ENCODE measurements at places on chromosomes 6 and 20.

DNA sequence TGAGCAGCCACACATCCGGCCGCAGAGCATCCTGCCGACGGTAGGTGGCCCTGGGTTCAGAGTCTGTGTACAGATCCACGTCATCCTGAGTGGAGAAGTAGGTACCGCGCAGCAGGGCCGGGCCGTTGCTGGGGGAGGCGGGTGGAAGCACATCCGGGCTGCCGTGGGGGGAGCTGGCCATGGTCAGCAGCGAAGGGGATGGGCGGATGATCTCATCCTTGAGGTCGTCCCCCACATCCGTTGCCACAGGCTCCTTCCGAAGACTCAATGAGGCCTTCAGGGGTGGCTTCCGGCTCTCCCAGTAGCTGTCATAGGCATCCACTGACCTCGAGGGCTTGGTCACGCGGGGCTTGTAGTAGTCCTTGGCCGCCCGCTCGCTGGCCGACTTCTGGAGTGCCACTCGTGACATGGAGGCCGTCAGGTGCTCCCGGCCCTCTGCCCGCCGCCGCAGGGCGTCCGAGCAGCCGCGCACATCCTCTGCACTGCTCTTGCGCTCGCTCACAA is 9.2 kb downstream of the SPATA2 start:
- DNase-seq: no peak

DNA sequence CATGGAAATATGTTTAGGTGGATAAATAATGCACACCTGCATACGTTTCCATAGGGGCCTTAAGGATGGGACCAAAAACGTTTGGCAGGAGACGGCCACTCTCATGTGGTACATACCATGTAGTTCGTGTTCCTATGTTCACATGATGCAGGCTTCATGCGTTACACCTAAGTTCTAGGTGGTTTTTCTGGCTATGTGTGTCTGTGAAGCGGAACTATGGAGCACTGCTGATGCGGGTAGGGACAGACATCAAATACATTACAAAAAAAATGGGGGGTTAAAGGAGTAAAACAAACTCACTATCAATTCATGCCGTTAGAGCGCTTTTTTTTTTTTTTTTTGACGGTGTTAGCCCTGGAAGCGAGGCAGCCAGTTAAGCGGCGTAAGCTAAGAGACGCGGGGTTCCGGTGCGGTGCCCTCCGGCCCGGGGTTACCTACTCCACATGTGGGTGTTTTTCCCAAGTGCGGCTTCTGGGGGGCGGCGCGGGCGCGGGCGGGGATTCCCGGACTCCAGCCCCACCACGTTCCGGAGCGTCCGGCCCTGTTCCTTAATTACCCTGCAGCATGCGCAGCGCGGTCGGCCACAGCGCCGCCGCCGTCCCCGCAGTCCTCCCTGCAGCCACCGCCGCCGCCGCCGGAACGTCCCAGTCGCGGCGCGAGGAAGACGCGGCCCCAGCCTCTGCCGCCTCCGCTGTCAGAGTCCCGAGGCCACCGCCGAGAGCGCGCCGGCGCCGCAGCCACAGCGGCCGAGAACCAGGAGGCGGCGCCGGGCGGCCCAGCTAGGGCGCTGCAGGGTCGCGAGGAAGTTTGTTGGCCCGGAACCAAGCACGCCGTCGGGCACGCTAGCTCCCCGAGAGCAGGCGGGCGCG is 648 bp downstream of the COL19A1 start:
- no peak for DNase-seq

GRCh38 chr6:9634776-9635175 is 780.1 kb downstream of the TFAP2A start:
- DNase-seq: no peak

DNA sequence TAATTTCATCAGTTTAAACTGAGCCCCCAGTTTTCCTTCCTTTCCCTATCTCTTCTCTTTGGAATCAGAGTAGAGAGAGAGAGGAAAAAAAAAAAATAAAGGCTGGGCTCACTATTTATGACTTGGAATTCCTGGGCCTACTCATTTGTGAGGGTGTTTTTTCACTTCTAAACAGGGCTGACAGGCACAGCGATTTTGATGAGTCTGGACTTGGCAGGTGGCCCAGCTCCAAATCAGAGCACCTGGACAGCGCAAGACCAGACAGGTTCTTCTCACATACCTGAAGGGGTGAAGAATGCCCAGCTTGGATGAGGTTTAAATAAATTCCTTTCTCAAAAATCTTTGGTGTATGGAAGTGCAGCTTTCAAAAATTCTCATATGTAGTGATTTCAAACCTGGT is 122.2 kb downstream of the KIF13A start:
- no peak for DNase-seq

DNA sequence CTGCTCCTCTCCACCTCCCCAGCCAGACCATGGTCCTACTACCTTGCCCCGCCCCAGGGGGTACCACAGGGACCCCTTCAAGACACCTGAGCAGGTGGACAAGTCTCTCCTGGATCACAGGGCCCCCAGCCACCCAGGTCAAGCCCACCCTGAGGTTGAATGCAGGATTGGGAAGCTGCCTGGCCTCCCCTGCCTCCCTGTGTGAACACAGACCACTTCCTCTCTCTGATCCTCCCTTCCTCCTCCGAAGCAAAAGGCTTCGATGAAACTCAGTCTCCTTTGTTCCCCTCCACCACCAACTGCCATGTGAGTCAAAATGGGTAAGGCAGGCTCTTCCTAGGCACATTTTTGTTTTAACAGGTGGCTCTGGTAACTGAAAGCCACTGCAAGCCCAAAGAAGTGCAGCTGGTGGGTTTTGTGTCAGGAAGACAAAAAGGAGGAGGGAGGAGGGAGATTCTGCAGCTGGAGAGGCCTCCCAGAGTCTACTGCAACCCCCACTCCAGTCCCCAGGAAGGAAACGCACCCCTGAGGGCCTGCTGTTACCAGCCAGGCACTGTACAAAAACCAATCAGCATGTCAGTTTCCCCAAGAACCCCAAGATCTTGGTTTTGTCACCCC is 5.4 kb downstream of the ADA start:
- DNase-seq: peak; percentile 16

DNA sequence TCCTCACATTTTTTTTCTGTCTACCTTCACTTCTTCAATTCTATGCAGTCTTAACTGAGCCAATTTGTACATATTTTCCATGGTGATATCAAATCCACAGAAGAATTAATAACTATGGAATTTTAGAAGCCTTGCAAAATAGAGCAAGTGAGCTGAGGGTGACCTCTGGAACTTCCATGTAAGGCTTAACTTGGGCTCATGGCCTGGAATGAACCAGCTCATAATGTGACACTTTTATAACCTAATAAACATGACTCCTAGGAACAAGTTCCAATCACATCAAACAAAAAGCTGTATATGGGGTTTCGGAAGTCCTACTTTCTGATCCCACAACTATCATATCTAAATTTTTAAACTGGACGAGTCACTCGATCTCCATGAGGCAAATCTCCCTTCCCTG is 232.4 kb downstream of the FOXA2 start:
- DNase-seq: no peak

DNA sequence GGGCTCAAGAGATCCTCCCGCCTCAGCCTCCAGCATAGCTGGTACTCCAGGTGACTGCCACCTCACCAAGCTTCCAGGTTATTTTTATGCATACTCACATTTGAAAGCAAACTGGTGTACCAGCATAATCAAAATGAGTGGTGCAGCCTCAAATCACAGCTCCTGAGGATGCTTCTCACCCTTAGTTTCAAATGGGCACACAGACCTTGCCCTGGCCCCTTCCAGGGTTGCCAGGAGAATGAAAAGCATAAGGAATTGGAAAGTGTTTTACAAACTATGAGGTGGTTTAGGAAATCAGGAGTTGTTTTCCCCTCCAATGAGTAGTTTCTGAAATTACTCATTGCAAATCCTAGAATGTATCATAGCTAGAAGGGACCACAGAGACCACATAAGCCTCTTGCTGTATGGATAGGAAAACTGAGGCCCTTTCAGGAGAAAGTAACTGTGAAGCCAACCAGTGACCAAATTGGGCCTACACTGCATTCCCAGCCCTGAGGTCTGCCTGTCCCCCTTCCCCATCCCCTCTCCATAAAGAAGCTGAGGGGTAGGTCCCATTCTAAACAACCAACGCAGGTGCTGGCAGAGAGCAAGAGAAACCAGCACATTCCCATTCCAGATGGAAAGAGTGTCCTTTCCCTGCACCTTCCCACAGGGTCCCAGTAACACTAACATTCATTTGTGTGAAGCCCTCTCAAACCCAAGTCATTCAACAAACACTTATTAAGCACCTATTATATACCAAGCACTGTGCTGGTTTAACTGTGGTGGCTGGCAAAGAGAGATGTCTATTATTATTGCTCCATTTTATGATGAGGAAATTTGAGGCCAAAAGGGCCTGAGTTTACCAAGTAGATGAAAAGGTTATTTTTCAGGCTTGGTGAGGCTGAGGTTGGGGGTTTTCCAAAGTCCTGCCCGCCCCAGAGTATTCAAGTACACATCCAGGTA is 2.1 kb upstream of the E2F1 start:
- no peak for DNase-seq

DNA sequence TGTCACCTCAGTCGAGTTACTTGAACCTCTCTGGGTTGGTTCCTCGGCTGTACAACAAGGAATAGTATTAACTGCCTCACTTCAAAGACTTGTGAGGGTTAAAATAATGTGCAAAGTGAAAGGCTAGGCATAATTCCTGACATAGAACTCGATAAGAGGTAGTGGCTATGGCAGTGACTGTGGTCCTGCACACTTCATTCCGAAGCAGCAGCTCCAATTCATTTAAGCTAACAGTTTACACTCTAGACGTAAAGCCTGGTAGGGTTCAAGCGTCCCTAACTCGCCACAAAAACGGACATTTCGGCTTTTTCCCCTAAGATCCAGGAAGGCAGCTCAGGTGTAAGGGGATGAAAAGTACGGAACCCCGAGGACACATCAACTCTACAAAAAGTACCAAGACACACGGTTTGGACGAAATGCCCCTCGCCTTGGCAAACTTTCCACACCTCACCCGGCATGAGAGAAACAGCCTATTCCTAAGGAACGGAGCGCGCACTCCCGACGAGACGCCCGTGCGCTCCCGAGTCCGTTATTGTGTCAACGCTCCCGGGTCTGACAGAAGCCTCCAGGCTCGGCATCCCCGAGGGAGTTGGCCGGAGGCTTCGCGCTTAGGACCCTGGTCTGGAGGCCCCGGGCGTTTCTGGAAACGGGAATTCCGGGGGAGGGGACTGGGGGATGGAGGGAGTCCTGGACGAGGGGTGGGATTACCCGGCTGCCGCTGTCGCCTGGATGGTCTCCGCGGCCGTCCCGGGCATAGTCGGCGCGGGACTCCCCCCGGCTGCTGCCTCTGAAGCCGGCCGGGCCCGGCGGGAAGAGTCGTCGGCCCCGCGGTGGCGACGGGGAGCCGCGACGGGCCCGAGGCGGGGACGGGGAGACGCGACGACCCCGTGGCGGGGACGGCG is 937 bp downstream of the ZNF318 start:
- no peak for DNase-seq

- DNase-seq: no peak
These were observed 37.2 kb downstream of the SCAND1 start for GRCh38 chr20:35917077-35917476.

GRCh38 chr20:52948491-52948890 is 23.7 kb upstream of the TSHZ2 start:
- no peak for DNase-seq

DNA sequence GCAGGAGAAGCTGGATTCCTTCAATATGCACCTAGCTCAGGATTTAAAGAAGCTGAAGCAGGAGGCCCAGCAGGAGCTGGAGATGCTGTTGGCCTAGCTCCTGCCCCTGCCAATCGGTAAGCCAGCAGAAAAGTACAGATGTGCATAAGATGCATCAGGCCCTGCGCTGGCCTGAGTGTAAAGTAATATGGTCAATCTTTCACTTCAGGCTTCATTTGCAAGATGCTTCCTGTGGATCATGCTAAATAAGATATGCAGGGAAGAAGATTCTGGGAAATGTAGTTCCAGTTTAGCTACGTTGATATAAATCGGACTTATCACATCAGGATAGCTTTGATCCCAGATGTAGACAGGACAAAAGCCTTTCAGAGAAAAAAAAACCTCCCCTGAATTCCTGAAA is 100.3 kb downstream of the GJA1 start:
- DNase-seq: no peak

DNA sequence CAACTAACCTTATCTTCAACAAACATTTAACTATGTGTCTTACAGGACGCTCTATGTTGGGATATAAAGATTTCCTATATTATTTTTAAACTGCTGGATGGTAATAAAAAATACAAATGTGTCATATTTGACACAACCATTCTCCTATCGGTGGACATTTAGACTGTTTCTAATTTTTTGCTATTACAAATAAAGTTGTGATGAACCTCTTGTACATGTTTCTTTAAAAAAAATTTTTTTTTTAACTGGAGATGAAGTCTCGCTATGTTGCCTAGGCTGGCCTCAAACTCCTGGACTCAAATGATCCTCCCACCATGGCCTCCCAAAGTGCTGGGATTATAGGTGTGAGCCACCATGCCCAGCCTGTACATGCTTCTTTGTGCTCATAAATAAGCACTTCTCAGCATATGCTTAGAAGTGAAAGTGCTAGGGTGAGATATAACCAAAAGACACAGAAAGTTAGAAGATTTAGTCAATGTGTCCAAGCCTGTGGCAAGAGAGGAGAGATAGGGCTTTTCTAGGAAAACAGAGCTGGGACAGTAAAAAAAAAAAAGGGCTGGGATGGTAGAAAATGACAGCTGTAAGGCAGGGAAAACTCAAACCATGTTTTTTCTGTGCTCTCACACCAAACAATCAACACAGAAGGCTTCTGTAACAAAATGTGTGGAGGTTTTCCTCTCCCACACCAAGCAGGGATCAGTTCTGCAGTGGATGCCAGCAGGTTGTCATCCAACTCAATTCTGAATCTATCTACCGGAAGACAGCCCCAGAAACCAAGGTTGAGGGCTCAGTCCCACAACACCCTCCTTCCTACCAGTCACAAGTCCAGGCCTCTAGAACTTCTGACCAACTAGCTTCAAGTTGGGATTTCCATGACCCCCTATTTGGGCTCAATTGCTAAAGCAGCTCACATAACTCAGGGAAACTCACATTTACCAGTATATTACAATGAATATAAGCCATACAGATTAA is 70.0 kb upstream of the SMIM29 start:
- DNase-seq: no peak

DNA sequence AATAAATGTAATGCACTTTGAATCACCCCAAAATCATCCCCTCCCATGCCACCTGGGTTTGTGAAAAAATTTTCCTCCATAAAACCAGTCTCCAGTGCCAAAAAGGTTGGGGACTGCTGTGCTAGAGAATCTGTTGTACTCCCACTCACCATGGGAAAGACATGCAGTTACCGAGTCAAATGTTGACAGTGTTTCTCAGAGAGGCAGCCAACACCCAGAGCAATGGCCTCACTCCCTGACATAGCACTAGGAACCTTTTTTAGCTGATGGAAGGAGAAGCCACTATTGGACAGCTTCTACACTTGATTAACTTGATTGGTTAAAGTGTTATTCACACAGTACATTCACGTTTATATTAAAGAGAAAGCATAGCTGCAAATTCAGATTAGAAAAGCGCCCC is 59.8 kb upstream of the MANEA start:
- DNase-seq: no peak

DNA sequence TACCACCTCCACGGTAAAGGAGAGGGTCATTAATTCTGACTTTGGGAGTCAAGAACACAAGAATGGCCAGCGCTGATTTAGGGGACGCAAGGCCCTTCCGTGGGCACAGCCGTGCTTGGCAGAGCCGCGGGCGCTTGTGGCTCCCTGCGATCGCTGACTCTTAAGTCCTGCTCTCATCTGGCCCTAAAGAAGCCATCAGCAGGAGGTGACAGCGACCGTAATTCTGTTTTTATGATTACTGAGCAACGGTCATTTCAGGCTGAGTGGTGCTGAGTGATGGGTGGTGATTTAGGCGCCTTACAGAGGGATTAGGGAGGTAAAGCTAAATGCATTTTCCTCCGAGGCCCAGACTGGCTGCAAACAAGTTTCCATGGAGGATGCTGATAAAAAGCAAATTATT is 364.6 kb upstream of the SULF2 start:
- DNase-seq: no peak
